ENCODE measurements at places on chromosomes 3 and 15.

GRCh38 chr3:159765860-159766294 lies 222.8 kb upstream of the IL12A start:
- no peak for DNase-seq

DNA sequence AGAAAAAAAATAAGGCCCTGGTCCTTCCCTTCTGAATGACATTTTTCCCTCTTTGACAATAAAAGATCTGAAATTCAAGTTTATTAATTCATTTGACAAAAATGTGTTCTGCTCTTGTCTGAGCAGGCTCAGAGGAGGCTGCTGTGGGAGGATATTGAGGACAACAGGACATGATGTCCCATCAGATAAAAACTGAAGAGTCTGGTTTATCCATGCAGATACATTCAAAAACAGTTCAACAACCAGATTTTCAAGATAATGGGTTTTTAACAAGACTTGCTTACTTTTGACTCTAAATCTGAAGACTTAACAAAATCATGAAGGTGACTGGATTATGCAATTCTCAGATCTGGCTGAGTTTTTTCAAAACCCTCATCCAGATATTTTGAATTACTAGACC lies 36.9 kb upstream of the STRIT1 start:
- no peak for DNase-seq

- no peak for DNase-seq
Observed at GRCh38 chr3:160370987-160371857, 27.8 kb downstream of the IFT80 start.

GRCh38 chr3:135325096-135325495 lies 530.0 kb downstream of the EPHB1 start:
- DNase-seq: no peak

DNA sequence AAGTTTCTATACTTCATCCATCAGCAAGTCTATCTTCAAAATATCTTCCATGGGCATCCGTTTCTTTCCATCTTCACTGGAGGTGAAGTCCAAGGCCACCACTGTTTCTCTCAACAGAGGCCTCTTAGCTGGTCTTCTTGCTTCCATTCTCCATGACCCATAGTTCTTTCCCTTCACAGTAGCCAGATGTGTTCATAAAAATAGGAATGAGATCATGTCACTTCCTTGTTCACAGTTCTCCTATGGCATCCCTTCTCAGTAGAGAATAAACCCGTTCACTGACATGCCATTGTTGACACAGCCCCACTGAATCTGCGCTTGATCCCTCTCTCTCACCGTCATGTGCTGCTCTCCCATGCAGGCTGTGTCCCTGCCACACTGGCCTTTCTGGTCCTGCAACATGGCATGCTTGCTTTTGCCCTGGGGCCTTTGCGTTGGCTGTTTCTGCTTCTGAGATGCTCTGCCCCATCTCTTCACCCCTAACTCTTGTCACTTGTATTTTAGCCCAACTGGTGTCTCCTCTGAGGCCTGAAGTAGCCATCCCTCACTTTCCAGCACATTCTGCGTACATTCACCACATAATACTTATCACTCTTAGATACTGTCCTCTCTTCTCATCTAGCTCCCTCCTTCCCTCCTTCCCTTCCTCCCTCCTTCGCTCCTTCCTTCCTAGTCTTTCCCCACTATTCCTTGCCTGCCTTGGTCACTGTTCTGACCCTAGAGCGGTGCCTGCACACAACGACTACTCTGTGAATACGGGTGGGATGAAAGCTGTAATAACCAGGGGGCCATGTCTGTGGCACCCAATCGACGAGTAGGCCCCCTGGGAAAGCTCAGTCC lies 42.0 kb downstream of the STARD5 start:
- no peak for DNase-seq

DNA sequence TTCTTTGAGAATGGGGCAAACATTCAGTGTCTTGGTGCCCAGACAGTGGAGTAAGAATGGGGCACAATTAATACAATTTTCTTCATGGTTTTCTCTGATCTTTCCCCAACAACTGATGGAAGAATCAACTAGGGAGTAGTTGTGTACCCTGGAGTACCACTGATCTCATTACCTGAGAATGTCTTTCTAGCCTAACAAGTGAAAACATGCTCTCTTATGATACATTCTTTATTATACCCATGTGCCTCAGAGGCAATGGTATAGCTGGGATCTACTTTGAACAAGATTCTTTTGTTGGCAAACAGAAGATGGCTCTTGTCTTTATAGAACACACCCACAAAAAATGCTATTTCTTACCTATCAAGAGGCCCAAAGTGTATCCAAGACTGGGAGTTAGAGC lies 250.6 kb upstream of the CMC1 start:
- no peak for DNase-seq

All from AG09309 (cell line).